NCI-H2227 treated with DMSO at 0.1 percent for 48 hours (cell line): ENCODE measurements at places on chromosomes 2 and 18.

- DNase-seq: no peak
These were observed 22.5 kb upstream of the UBE2F start for GRCh38 chr2:237944302-237944701.

GRCh38 chr2:42342795-42343241 lies 18.2 kb downstream of the COX7A2L start:
- no peak for DNase-seq

DNA sequence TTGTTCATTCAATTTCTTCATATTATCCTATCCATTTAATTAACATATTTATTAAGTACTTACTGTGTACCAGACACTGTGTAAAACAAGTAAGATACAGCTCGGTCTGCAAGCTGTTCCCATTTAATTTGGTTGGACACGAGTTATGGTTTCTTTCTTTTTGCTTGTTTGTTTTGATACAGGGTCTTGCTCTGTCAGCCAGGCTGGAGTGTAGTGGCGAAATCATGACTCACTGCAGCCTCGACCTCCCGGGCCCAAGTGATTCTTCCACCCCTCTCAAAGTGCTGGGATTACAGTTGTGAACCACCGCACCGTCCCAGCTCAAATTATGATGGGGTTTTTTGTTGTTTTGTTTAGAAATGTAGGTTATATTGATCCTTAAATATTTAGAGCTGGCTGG lies 9.0 kb downstream of the CYBRD1 start:
- DNase-seq: no peak

GRCh38 chr2:112187046-112187715 lies 49.0 kb downstream of the FBLN7 start:
- no peak for DNase-seq

DNA sequence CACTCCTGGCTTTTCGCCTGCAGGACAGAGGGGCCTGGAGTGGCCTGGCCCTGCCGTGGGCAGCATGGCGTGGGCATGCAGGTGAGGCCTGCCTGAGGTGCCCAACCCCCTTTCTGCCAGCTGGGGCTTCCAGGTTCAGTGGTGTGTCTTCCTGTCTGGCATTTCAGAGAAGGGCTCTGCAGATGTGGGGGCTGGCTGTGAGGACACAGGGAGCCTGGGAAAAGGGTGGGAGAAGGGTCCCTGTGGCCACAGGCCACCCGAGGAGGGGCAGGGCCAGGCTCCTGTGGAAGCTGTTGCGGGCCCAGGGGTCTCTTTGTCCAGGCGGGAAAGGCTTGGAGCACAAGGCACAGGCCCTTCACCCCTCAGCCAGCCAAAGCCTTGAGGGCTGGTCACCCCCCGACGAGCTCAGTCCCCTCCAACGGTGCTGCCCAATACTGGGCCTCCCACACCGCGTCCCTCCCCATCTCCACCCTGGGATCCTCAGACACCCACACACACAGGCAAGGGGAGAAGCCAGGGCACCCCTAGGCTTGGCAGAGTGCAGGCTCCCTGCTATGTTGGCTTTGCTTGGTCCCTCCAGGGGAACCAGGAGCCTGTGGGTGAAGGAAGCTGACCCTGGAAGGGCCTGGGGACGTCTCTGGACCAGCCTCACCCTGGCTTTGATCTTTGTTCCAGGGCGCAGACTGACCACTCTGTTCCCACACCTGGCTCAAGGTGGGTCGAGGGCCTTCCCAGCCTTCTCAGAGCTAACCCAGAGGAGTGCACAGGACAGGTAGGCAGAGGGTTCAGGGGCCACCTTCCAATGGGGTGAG lies 3.7 kb upstream of the AQP12A start:
- DNase-seq: no peak

DNA sequence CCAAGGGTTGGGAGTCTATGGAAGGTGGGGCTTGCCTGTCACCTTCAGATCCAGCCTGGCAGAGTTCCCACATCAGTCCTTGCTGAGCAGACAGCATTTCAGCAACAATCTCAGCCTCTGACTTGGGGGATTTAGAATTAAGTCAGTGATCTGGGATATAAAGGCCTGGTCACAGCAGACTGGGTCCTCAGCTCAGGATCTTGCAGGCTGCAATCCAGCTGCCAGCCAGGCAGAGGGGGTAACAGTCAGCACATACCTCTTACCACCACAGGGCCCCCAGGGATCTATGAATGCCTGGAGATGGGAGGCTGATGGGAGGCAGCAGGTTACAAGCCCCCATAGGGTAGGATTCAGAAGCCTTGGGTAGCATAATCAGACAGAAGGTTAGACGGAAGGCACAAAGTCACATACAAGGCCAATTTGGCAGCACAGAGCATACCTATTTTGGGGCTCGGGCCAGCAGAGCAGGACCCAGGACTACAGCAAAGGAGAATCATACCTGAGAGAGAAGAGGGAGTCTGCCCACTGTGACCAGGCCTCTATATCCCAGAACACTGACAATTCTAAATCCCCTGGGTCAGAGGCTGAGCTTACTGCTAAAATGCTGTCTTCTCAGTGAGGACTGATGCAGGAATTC lies 163.5 kb downstream of the MTCL1 start:
- no peak for DNase-seq

DNA sequence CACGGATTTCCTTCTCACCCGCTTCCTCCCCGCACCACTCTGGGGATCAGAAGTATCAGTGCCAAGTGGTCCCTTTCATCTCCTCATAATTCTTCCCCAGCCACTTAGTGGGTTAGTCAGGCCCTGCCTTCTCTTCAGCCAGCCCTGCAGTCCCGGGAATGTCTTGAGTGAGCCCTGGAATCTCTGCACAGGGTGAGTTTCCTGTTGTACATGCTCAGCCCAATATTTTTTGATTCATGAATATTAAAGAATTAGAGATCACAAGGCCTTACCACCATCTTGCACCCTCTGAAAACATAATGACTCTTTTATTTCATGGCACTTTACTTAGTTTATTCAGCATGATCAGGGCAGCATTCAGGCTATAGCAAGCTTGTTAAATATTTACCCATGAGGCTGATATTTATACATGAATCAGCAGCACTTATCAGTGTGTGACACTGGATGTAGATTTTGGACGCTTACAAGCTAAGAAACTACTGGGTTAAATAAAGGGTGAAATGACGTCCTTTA lies 159.4 kb upstream of the FOSL2 start:
- no peak for DNase-seq

- DNase-seq: no peak
These were observed 43.1 kb downstream of the KYNU start for GRCh38 chr2:142920571-142920970.

DNA sequence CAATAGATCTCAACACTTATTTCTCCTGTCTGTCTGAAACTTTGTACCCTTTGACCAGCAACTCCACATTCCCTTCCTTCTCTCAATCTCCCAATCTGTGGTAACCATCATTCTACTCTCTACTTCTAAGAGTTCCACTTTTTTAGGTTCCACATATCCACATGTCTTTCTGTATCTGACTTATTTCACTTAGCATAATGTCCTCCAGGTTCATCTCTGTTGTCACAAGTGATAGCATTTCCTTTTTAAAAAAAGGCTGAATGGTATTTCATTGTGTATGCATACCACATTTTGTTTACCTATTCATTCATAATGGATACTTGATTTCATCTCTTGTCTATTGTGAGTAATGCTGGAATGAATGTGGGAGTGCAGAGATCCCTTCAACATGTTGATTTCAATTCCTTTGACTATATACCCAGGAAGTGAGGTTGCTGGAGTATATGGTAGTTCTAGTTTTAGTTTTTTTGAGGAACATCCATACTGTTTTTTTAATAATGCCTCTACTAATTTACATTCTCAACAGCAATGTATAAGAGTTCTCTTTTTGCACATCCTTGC lies 18.8 kb upstream of the MMADHC start:
- no peak for DNase-seq

DNA sequence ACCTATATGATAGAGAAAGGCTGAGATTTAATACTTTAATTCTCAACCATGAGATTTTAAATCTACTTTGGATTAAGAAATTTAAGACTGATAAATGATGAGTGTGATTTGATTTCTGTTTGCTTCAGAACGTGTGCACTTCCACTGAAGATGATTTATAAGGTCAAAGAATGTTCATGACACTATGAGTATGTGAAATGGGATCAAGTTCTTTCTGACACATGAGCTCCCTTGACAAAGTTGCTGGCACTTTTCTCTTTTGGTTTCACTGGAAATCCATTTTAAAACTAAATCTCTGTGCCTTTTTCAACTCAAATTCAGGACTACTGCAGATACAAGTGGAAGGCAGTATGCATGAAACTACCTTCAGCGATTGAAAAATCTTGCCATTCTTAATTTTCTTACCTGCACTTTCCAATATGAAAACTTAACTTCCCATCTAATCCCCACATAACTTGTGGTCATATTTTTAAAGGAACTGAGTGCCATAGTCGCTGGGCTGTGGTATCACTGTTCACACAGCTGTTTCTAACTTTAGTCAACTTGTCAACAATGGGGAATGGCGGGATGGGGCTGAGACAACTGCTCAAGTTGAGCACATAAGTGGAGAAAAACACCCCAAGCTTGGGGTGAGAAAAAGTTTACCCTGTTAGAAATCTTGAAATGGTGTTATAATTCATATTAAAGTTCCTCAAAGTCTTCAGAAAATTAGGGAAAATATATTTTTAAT lies 51.8 kb upstream of the TTN start:
- DNase-seq: no peak

- peak; percentile 6 for DNase-seq
These were observed 195.4 kb downstream of the FAM210A start for GRCh38 chr18:13530879-13531387.
